Dermis blood vessel endothelial cell (primary cell): ENCODE measurements at places on chromosomes 1 and 21. TPM values are rescaled to one million over a fixed set of nuclear protein-coding genes. Genes with fewer than 3 reads are reported as not detected.

SGIP1 gene
- 37.4 and 48.0 TPM in 2 replicates for total RNA-seq

KCNT2 gene
- total RNA-seq: 0.14 and 0.17 TPM in 2 replicates

FAM167B gene
- total RNA-seq: 2.4 and 30.8 TPM in 2 replicates

CR1 gene
- not detected in 2 replicates for total RNA-seq

CYP4Z1 gene
- total RNA-seq: 0.17 TPM in 1 of 2 replicates, not detected in the other

AADACL3 gene
- not detected in 2 replicates for total RNA-seq

GRCh38 chr1:60052601-60053000 lies 21.0 kb downstream of the C1orf87 start:
- DNase-seq: no peak

- DNase-seq: no peak
Observed at GRCh38 chr1:38789498-38790169, 69.9 kb downstream of the RRAGC start.

DNA sequence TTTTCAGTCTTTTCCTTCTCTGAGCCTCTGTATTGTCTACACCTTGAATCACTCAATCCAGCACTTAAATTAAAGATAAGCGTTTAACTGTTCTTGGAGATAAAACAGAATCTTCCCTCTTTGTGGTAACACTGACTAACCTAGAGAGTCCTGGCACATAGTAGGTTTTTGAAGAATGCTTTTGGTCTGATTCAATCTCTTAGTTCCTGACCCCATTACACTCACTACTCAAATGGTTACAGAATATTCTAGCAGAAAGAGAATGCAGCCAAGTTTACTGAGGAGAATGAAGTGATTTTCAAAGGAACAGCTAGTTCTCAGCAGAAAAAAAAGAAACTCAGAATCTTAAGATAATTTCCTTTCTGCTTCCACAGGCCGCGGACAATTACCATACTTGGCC lies 309.2 kb upstream of the PRMT6 start:
- no peak for DNase-seq

- DNase-seq: peak; percentile 39
Observed at GRCh38 chr1:92485381-92486250, 1.1 kb downstream of the GFI1 start.

DNA sequence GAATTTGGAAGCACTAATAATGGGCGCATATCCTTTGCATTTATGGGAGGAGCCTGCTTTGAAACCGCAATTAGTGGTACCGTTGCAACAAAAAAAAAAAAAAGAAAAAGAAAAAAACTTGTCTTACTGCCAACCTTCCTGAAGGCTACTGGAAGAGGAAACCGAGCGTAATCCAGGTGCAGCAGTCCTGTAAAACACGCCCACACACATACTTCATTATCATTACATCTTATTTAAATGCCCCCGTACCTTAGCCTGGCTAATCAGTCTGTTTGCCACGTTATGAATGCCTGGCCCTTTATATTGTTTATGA lies 686 bp upstream of the ZNF281 start:
- DNase-seq: peak; percentile 57

DNA sequence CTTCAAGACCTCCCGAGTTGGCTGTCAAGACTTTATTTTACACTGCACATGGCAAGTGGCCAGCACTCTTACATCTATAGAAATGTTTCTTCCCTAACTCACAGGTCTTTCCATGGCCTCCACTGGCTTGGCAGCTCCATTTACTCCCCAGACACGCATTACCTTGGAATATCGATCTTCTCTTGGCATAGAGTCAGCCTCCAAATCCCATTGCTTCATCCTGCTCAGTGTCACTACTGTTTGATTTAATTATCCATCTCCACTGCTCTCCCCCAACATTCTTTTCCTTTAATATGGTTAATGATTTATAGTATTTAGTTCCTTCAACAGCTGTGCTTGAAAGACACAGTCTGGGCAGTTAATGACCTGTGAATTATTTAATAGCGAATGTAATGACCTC lies 241.2 kb upstream of the MAP1LC3C start:
- no peak for DNase-seq

DNA sequence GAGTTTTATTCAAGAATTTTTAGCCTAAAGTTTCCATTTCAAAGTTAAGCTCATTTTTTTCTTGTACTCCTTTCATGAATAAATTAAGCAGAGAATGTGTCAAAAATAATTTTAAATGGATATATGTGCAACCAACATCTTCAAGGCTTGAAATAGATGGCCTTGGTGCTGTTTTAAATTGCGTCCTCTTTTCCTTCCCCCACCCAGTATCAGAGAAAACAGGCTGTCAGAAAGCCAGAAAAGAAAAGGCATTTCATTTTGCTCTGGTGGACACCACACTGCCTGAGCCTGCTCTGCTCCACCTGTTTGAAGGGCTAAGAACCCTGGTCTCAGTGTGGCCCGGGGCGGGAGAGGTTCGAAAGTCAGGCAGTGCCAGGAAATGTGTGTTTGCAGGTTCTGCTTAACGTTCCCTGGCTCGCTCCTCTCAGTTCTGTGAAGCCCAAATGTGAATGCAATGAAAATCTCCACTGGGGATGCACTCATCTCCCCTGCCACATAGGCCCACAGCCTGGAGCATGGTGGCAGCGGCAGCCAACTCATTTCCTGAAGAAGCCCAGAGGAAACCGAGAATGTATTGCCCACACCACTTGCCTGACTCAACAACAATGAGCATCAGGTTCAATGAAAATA lies 134.4 kb downstream of the SDCCAG8 start:
- peak; percentile 81 for DNase-seq

DNA sequence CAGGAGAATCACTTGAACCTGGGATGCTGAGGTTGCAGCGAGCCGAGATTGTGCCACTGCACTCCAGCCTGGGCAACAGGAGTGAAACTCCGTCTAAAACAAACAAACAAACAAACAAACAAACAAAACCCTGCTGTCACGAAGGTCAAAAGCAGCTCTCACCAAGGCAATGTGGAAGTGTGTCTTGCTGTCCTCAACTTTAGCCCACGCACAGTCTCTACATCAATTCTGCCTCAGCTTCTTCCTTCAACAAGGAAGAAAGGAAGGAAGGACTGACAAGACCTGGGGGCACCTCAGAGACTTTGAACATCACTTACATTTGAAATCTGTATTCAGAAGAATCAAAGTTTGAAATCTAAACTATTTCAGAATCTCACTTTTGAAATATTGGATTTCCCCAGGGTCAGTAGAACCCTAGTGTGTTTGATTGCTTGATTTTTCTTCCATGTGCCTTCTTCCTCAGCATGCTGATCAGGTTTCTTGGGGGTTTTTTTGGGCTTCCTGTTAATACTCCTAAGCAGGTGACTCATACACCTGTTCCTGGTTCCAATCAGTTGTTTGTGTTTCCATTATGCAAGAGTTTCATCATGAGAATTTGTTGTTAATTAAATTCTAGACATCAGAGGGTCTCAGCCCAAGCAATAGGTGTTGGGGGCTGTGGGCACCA lies 6.5 kb upstream of the CSTB start:
- no peak for DNase-seq

- no peak for DNase-seq
Observed at GRCh38 chr1:233520261-233521191, 93.4 kb upstream of the KCNK1 start.

GRCh38 chr1:162214202-162214601 lies 144.7 kb downstream of the NOS1AP start:
- no peak for DNase-seq

DNA sequence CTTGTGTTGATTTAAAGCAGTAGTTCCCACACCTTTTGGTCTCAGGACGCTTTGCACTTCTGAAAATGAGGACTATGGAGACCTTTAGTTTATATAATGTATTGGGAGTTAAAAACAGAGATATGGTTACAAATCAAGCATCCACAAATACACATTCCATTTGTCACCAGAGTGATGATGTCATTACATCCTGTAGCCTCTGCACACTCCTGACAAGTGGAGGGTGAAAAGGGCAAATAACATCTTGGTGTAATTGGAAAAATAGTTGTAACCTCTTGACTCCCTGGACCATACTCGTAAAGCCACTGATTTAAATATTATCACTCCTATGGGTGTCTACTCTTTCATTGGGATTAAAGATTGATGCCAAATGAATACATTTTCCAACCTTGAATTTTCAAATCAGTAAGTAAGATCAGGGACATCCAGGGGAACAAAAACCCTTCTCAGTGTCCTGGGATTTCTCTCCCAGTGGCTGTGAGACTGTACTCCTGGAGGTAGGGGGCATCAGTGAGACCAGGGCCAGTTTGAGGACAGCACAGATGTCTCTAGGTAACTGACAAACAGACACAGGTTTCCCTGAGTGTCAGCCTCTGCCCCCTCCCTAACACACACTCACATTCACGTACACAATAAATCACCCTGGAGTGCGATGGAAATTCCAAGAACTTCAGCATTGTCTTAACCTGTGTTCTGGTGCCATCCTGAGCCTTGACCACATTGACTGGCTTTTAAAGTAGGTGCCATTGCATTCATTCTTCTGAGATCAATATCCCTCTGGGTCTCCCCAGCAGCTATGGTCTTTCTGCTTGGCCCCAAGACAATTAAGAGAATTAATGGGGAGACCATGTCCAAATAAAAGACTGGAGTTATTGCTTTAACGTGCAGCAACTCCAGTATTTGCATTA lies 63.0 kb downstream of the NR5A2 start:
- peak; percentile 91 for DNase-seq

GRCh38 chr1:197444755-197445154 lies 176.7 kb downstream of the CRB1 start:
- DNase-seq: no peak

- no peak for DNase-seq
Observed at GRCh38 chr1:186849826-186850225, 21.1 kb downstream of the PLA2G4A start.

- no peak for DNase-seq
Observed at GRCh38 chr1:61647142-61647541, 77.8 kb downstream of the TM2D1 start.

- DNase-seq: peak; percentile 35
Observed at GRCh38 chr1:200739702-200740570, 1.2 kb downstream of the CAMSAP2 start.

GRCh38 chr1:175317309-175317708 lies 124.7 kb upstream of the KIAA0040 start:
- DNase-seq: peak; percentile 63

DNA sequence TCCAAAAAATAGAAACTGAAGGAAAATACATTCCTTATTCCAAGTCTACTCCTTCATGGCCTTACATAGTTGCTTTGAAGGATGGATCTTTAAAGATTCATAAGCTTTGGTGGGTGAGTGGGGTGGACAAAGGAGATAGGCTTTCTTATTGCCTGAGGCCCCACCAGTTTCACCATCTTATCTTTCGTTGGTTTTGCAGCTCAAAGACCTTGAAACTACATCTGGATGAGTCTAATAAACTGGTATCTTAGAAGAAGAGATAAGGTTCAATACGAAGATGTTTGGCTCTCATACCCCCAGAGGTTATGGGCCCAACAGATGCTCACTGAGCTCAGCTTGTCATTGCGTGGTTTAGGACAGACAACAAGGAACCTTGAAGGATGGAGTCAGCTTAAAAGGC lies 201.5 kb downstream of the HS2ST1 start:
- DNase-seq: no peak

DNA sequence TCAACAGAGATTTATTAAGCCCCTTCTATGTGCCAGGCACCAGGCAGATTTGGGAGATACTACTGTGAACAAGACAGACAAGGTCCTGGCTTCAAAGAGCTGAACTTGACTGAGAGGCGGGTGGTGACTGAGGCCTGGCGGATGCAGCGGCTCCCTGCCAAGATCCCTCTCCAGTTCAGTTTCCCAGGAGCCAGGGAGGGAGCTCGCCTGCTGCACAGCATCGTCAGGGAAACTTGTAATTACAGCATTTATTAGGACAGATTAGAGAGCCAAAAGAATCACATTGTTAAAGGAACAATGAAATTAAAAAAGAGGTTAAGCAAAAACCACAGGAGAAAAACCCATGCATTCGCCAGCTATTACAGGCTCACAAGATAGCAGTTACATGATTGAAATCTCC lies 55.3 kb downstream of the ETS2 start:
- DNase-seq: no peak

GRCh38 chr1:226671277-226671676 lies 67.8 kb downstream of the ITPKB start:
- no peak for DNase-seq
